PC-9 (cell line): ENCODE measurements at places on chromosomes 3 and 15. TPM values are rescaled to one million over a fixed set of nuclear protein-coding genes. Genes with fewer than 3 reads are reported as not detected.

DNA sequence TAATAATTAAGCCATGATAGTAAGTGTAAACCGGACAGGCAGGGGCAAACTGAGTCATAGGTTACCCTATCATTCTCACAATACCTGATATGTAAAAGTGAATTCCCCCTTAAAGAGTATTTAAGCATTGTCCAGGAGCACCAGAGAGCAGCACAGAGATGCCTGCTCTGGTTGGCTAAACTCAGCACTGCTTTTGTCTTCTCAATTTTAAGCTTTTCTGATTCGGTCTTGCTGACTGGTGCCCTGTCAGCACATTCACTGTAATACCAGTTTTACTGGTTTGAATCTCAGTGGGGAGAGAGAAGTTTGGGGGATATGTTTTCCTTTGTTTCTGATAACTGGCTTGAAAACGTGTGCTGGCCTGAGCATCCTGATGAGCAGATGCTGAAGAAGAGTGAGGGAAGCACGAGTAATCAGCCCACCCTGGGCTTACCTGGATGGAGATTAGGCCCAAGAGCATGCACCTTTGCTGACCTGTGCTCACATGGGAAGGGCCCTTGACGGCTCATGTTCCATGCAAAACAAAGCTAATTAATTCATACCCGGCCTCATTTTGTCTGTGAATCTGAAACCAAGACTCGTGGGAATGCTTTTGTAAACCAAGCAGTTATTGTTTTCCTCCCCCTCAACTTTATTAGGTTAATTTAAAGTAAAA, 208.5 kb upstream of the MRPL3 start:
- peaks cover 40% of the 10 kb centered on the region for H3K4me1 ChIP-seq
- no peaks in the 10 kb centered on the region for H3K36me3 ChIP-seq
- peak overlapping the region; percentile 15 for H3K27ac ChIP-seq
- H3K4me3 ChIP-seq: no peak overlapping the region
- no peaks in the 10 kb centered on the region for H3K27me3 ChIP-seq
- DNase-seq: no peak

CHRNA7 gene
- not detected in 2 replicates for total RNA-seq

FAM219B gene
- total RNA-seq: 41.8 and 45.5 TPM in 2 replicates

- H3K27ac ChIP-seq: no peak overlapping the region
- H3K4me3 ChIP-seq: no peak overlapping the region
- no peaks in the 10 kb centered on the region for H3K27me3 ChIP-seq
These were observed 13.2 kb downstream of the CLASP2 start for GRCh38 chr3:33704891-33705290.

DNA sequence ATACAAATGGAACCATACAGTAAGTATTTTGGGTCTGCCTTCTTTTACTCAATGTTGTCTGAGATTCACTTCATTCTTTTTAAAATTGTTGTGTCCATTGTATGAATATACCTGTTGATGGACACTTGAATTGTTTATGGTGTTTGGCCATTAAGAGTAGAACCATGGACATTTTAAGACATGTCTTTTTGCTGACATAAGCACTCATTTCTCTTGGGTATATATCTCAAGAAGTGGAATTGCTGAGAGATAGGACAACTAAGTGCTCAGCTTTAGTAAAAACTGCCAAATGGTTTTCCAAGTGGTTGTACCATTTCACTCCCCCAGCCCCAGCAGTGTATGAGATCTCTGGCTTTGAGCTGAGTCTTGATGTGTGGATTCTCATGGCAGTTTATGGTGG, 28.2 kb downstream of the POMGNT2 start:
- no peak overlapping the region for H3K27ac ChIP-seq
- H3K4me1 ChIP-seq: peaks cover 10% of the 10 kb centered on the region
- H3K27me3 ChIP-seq: no peaks in the 10 kb centered on the region
- no peak for DNase-seq

GOLGA6L4 gene
- total RNA-seq: 1.8 and 2.3 TPM in 2 replicates

DNA sequence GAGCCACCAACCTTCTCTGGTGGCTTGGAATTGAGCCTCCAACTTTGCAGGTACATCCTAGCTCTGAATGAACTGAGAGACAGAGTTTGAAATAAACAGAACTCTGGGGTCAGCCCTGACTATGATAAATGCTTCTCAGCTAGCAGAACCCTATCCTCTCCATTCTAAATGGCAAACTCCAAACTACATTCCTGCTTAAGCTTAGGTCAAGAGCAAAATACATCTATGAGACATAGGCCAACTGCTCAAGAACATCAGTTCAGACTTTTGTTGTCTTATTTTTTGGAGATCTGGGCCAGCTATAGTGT, 1.5 kb upstream of the SH3BP5 start:
- H3K27ac ChIP-seq: peak overlapping the region; percentile 43
- no peak for DNase-seq
- H3K4me1 ChIP-seq: peaks cover 57% of the 10 kb centered on the region
- H3K4me3 ChIP-seq: no peak overlapping the region
- no peaks in the 10 kb centered on the region for H3K27me3 ChIP-seq

DNA sequence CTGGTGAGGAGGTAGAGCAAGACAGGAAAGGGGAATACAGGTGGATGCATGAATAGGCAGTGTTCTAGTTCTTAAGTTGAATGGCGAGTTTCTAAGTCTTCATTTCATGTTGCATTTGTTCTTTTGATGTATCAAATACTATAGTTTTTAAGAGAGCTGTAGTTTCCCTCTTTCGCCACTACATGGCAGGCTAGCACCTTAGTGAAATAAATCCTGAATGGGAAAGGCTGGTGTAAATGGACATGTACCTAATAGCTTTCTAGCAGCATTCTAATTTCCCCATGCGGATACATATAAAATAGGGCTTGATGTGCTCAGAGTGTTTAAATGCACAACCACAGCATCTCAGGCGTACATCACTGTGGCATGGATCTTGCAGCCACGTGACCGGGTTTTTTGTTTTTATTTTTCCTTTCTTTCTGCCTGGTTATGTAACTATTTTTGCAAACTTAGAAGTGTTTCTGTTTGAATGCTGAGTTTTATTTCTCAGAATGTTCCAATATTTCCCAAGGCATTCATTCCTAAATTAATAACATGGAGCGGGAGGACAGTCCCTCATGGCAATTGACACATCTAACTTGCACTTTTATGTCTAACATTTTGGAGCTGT, 23.5 kb upstream of the CLN6 start:
- H3K27me3 ChIP-seq: no peaks in the 10 kb centered on the region
- peak; percentile 46 for DNase-seq
- H3K27ac ChIP-seq: no peak overlapping the region
- no peak overlapping the region for H3K4me3 ChIP-seq

- DNase-seq: no peak
- no peaks in the 10 kb centered on the region for H3K27me3 ChIP-seq
- no peaks in the 10 kb centered on the region for H3K36me3 ChIP-seq
These were observed 95.8 kb downstream of the SEC22A start for GRCh38 chr3:123297627-123297899.

DNA sequence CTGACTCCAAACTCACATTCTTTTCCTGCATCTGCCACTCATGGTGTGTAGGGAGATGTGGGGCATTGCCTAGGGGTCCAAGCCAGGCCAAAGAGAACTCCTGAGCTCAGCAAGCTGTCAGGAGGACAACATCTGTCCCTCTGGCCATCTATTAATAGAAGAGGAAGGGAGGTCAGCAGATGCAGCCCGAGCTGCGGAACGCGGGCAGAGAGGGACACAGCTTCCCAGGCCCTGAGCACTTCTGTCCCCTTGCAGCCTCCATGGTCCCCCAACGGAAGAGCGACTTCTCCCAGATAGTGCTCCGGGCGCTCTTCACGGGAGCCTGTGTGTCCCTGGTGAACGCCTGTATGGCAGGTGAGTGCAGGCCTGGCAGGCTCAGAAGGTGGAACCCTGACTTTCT, 37.3 kb upstream of the PDE8A start:
- no peaks in the 10 kb centered on the region for H3K27me3 ChIP-seq
- no peaks in the 10 kb centered on the region for H3K36me3 ChIP-seq
- H3K4me3 ChIP-seq: no peak overlapping the region
- DNase-seq: no peak

PRSS50 gene
- 0.48 and 0.50 TPM in 2 replicates for total RNA-seq

GRCh38 chr3:122627301-122627700, 49.9 kb downstream of the PARP15 start:
- peaks cover 10% of the 10 kb centered on the region for H3K4me1 ChIP-seq
- no peak for DNase-seq
- no peaks in the 10 kb centered on the region for H3K27me3 ChIP-seq

SEMA5B gene
- not detected in 2 replicates for total RNA-seq
